ENCODE measurements at places on chromosomes 2 and 18. TPM values are rescaled to one million over a fixed set of nuclear protein-coding genes. Genes with fewer than 3 reads are reported as not detected.

Gene OR6B2
- not detected for polyA plus RNA-seq

Gene DSC3
- polyA plus RNA-seq: 0.34 TPM

Gene DIS3L2
- polyA plus RNA-seq: 21.1 TPM

Gene RGPD3
- polyA plus RNA-seq: 0.08 TPM

Gene INPP5D
- polyA plus RNA-seq: 8.3 TPM

Gene SCN1A
- polyA plus RNA-seq: 0.08 TPM

Gene UGT1A3
- polyA plus RNA-seq: not detected

Gene PLCD4
- polyA plus RNA-seq: 63.0 TPM

DNA sequence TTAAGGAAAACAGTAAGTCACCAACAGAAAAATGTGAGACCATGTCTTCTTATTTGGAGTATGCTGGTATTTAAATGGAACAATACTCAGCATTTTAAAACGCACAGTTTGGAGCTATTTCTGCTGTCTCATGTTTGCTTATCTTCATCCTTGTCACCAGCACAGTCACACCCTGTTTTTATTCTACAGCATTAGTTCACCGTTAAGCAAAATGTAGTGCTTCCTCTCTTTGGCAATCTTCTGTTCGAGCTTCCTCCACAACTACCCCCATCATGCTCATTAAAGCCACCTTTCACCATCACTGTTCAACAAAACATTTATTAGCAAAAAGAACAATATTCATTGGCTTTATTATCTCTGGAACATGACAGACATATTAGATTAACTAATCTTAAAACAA is 64.0 kb downstream of the SLC40A1 start:
- DNase-seq: no peak

DNA sequence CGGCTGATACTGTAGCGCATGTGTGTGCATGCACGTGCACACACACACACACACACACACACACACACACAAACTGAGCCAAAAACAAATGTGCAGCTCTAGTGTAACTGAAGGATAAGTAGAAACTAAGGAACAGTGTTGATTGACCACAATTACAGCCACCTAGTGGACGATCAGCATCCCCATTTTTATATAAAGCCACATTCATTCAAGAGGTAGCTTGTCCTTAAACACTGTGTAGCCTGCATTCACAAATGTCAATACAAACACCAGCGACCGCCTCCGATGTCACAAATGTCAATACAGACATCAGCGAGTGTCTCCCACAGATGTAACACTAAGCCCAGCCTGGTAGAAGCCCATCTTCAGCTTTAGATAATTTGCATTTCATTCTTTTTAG is 167.4 kb downstream of the PTGR3 start:
- no peak for DNase-seq

DNA sequence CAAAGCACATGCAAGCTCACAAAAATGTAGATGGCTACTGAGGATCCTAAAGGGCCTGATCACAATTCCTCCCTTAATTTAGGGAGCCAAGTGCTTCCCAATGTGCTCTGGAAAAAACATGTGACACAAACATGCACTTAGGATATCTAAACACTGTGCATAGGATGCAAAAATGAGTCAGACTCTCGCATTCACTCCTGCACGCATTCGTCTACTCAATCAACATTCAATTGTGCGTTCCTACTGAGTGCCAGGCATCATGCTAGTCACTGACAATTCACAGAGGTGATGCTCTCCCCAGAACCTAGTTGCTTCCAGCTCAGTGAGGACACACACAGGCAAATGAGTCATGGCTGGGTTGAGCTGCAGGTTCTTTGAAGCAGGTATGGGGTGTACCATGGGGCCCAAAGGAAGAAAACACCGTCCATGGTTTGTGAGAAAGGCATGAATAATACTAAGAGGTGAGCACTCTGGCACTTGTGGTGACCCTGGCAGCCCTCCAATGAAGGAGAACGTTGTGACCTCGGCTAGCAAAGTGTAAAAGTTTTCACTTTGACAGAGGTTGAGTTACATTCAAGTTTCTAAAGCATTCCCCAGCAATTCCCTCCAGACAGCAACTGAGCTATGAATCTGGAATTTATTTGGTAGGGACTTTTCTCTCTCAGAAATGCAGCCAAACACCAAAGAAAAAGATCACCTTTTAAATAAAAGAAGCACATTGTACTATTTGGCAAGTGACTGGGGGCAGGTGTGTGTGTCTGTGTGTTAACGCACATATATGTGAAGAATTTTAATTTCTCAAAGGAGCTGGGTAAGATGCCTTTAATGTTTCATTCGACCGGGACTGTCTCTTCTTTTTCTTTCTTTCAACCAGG is 173.3 kb downstream of the ALPK2 start:
- DNase-seq: no peak

- no peak for DNase-seq
Observed at GRCh38 chr2:170176212-170176611, 1.7 kb upstream of the MYO3B start.

- DNase-seq: no peak
Observed at GRCh38 chr2:158900345-158900744, 68.1 kb upstream of the TANC1 start.

DNA sequence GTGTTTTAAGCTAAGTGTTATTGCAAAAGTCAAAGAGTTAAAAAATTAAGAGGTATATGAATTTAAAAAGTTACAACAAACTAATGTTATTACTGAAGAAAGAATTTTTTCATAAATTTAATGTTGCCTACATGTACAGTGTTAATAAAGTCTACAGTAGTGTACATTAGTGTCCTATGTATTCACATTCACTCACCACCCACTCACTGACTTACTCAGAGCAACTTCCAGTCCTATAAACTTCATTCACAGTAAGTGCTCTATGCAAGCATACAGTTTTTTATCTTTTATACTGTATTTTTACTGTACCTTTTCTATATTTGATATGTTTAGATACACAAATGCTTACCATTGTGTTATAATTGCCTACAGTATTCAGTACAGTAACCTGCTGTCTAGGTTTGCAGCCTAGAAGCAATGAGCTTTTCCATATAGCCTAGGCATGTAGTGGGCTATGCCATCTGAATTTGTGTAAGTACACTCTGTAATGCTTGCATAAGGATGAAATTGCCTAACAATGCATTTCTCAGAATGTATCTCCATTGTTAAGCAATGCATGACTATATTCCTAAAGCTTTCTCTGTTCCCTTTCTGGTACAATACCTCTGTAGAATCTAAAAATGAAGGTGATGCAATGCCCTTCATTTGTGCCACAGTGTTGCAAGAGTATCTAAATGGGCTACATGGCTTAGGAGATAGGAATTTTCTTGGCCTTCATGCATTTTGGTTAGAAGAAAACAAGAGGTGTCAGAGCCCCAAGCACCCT is 370.8 kb upstream of the NT5C1B start:
- DNase-seq: no peak

DNA sequence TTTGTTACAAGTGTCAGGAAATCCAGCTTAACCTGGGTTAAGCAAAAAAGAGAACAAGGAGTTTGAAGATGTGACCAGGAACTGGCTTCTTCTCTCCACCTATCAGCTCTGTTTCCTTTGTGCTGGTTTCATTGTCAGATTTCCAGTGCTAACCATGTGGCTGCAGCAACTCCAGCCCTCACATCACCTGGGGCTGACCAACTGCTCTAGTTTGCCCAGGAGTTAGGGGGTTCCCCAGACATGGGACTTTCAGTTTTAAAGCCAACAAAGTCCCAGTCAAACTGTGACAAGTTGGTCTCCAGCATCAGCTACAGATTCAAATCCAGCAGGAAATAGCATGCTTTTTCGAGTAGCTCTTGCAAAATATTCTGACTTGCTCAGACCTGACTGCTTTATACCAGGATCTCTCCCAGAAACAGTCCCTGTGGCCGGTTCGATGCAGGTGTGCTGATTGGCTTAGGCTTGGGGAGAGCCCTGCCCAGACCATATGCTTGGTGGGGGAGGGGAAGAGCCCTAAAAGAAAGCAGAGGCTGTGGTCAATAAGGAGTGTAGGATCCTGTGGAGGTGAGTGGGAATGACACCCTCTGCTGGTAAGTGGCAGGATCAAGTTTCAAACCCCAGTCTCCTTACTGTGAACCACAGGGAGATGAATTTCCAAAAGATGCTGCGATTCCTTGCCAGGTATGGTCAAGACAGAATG is 49.5 kb downstream of the KCNE4 start:
- DNase-seq: no peak

GRCh38 chr2:55766947-55767346 is 73.3 kb upstream of the PNPT1 start:
- DNase-seq: no peak

DNA sequence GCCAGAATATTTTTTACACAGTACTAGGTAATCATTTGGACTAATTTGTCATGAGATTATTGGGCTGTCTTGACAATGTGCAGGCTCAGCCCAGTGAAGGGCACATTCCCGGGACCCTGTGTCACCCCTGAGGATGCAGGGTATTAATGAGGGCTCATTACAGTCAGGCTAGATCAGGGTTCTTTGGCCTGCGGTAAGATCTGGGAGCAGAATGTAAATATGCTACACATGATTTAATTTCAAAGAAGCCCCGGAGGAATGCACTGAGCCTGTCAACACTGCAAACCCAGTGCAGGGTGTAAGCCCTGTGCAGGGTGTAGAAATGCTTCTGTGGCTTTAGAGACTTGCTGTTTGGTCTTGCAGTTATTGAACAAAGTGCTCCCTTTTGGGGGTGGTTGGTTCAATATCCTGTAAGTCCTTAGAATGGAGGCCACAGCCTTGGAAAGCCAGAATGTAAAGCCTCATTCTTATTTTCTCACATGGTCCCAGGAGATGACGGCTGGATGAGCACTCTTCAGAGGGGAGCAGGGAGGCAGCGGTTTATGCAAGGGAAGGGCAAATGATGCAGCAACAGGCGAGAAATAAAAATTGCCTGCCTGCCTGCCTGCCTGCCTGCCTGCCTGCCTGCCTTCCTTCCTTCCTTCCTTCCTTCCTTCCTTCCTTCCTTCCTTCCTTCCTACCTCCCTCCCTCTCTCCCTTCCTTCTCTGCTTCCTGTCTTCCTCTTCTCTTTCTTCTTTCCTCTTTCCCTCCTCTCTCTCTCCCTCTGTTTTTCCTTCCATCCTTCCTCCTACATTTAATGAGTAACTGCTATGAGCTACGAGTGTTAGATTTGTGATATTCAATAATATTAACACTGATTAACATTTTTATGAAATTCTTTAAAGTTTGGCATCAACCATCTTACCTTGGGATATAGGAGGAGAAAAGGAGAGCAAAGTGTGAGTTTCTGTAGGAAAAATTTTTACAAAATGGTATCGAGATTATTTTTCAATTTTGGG is 148.8 kb downstream of the VAPA start:
- no peak for DNase-seq

GRCh38 chr2:216284708-216285107 is 87.6 kb downstream of the MARCHF4 start:
- no peak for DNase-seq

GRCh38 chr18:48913201-48913600 is 37.6 kb downstream of the SMAD7 start:
- DNase-seq: no peak

GRCh38 chr2:71556692-71557250 is 103.4 kb downstream of the DYSF start:
- no peak for DNase-seq

- DNase-seq: no peak
Observed at GRCh38 chr2:101793277-101793969, 95.9 kb downstream of the MAP4K4 start.

DNA sequence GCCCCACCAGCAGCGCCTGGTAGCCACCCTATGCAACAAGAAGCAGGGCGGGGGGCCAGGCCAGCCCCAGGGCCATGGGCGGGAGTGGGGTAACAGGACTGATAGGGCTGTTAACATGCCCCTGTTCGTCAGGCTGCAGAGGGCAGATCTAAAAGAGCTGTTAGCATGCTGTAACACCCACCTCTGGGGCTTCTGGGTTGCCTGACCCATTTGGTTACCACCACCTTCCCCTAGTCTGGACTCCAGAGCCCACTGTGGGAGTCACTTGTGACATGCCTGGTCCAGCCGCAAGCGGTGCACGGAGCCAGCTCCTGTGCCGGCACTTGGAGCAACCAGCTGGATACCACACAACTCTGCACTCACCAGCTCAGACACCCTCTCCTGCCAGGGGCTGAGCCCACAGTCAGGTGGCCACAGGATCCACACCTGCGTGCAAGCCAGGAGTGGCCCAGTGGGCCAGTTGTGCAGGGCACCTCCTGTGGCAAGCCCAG is 2.1 kb downstream of the METTL8 start:
- no peak for DNase-seq

- DNase-seq: no peak
Observed at GRCh38 chr2:231571661-231572191, 20.9 kb upstream of the TEX44 start.

- DNase-seq: no peak
Observed at GRCh38 chr2:56338232-56338631, 154.4 kb downstream of the CCDC85A start.

DNA sequence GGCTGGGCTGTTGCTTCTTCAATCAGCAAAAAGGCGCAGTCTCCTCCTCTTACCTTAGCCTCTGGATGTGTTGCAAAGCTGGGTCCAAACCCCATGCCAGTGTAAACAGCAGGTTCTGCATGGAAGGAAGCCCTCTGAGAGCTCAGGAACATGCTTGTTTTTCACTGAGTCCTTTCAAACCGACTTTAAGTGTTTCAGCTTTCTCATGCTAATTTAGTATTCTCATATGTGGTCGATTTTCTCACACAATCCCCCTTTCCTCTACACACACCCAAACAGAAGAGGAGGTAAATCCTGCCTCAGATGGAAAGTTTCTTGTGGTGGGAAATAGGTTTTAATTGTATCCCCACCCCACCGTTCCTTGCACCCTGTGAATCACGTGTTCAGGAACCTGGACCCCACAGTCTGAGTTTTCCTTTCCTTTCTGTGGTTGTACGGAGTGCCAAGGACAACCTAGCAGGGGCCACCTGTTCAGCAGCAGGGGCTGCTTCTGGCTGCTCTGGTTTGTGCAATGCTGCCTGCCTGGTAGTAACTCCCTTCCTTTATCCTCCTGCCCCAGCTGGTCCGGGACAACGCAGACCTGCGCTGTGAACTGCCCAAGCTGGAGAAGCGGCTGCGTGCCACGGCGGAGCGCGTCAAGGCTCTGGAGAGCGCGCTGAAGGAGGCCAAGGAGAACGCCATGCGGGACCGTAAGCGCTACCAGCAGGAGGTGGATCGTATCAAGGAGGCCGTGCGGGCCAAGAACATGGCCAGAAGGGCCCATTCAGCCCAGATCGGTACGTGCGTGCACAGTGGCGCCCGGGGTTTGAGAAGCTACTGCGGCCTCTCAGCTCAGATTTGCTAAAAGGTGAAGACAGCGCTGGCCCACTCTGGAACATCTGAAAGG is 28.7 kb upstream of the LYPD6B start:
- no peak for DNase-seq

- DNase-seq: no peak
Observed at GRCh38 chr2:47029737-47030524, 114.3 kb upstream of the MCFD2 start.

- DNase-seq: no peak
Observed at GRCh38 chr2:40646642-40647041, 194.8 kb upstream of the SLC8A1 start.

GRCh38 chr2:156476021-156476849 is 40.1 kb downstream of the GPD2 start:
- DNase-seq: no peak

DNA sequence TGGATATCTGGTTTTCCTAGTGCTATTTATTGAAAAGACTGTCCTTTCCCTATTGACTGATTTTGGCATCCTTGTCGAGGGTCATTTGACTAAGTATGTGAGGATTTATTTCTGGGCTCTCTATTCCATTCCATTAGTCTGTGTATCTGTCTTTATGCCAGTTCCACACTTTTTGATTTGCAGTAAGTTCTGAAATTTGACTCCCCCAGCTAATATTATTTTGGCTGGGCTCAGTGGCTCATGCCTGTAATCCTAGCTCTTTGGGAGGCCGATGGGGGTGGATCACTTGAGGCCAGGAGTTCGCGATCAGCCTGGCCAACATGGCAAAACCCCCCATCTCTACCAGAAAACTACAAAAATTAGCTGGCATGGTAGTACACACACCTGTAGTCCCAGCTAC is 46.8 kb upstream of the GAREM2 start:
- no peak for DNase-seq
